Activated T-cell treated with anti-CD3 and anti-CD28 coated beads, Interleukin-2, amount 50 U/mL, for 72 hours (primary cell): ENCODE measurements at places on chromosomes 3 and 15. TPM values are rescaled to one million over a fixed set of nuclear protein-coding genes. Genes with fewer than 3 reads are reported as not detected.
A peak's percentile ranks its signal among the peaks of the same experiment; 100 is the strongest.

GRCh38 chr15:49168016-49168415, 2.0 kb upstream of the GALK2 start:
- DNase-seq = no peak

DNA sequence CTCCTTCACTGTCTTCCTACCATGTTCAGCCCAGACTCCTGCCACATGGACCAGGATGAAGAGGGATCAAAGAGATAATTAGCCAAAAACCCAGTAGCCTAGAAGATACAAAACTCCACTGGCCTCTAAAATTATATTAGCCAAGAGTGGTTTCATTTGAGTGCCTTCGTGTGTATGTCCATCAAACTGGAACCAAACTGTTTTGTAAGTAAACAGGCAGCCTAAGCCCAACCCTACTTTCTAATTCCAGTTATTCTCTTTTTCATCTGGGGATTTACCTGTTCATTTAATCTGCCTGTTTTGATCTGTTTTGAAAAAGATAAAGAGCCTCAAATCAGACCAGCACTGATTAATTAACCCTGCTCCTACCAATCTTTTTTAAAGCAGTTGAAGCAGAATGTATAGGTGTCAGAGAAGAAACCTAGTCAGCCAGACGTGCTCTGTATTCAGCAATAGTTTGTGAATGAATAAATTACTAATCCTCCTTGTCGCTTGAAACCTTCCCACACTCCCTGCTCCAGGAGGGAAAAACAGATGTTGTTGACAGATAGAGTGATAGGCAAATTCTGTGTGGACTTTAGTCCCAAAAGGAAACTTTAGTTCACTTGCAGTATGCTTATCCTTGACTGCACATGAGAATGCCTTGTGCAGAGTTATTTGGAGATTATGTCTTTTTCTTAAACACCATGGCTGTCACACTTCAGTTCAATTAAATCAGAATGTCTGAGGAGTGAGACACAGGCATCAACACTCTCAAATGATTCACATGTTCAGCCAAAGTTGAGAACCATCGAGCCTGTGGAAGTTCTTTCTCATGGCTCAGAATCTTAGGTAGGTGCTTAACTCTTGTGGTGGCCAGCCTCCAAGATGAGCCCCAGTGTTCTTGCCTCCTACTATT, 55.5 kb upstream of the ZBED2 start:
- no peak for DNase-seq

DNA sequence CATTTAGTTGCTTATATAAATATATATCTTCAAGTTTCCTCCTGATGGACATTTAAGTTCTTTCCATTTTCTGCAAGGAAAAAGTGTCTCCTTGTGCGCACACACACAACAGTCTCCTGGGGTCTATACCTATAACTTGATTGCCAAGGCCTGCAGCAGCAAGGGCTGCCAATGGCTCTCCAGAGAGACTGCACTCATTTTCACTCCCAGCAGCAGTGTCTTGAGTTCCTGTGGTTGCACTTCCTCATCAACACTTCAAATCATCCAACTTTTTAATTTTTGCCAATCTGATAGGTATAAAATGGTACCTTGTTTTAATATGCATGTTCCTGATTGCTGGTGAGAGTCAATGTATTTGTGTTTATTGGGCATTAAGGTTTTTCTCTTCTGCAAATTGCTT, 23.1 kb downstream of the TNFAIP8L3 start:
- no peak for DNase-seq

- peak; percentile 7 for DNase-seq
Observed at GRCh38 chr15:47812470-47812999, 95.2 kb downstream of the SEMA6D start.

DNA sequence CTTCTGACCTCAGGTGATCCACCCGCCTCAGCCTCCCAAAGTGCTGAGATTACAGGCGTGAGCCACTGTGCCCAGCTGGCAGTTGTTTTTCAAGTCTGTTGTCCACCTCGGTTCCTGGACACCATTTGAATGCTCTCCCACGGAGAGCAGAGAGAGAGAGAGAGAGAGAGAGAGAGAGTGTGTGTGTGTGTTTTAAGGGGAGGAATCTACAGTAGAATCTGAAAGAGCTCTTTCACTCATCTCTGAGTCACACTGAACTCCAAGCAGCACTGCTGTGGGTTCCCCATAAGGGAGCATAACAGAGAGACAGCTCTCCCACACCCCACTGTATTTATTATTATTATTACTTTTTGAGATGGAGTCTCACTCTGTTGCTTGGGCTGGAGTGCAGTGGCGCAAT, 156.6 kb downstream of the RPLP1 start:
- no peak for DNase-seq

- no peak for DNase-seq
Observed at GRCh38 chr15:78830514-78831228, 19.4 kb upstream of the ADAMTS7 start.

DNA sequence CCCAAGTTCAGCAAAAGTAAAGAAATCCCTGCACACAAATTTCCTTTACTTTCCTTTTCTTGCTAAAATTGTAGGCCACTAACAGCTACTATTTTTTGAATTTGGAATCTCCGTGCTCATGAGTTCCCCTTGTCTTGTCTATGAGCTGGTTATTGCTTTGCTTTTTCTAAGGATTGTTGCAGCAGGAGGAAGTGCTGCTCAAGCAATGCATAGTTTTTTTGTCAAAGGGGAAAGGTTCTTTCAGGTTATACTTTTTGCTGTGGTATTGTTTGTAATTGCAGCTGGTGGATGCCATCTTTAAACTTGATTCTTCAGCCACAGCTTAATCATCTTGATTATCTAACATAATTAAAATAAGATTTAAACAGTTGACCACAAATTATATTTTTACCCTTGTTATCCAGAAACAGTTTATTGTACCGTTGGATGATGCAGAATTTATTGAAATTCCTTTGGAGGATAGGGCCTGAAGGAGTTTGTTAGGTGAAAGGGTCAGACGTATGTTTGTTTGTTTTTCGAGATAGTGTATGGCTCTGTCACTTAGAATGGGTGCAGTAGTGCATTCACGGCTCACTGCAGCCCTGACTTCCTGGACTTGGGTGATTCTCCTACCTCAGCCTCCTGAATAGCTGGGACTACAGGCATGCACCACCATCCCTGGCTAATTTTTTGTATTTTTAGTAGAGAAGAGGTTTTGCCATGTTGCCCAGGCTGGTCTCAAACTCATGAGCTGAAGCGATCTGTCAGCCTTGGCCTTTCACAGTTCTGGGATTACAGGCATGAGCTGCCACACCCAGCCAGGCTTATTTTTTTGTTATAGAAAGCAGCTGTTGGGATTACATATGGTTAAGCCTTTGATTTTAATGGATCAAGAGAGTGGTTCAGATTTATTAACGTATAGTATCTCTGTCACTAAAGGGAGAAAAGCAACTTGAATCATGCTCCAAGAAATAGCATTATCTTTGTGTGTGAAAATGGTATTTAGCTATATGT, 11.7 kb downstream of the MGA start:
- no peak for DNase-seq

- no peak for DNase-seq
Observed at GRCh38 chr3:189664311-189664710, 33.1 kb downstream of the TP63 start.

DNA sequence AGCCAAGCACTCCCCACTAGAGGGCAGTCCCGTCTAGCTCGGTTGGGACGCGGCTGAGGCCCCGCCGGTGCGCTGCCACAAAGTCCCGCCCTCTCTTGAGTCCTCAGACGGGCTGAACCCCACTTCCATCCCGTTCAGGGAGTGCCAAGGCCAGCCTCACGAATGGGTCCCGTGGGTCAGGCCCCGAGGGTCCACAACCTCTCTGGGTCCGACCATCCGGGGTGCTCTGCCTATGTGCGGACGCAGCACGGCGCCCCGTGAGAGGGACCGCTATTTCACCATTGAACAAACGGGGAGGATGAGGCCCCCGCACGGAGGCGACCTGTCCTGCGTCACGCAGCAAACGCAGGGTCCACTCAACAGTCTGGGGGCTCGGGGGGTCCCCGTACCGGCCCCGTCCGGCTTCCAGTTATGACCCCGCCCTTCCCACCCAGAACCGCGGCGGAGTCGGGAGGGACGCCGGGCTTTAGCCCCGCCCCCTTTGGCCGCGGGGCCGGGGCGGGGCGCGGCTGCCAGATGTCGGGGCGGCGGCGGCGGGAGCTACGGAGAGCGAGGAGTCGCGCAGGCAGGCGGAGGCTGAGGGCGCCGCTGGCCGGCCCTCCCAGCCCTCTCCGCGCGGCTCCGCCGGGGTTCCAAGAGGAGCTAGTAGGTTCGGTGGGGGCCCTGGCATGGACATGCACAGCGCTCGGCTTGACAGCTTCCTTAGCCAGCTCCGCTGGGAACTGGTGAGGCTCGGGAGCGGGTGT, at the start of gene INKA1:
INKA1 (plus strand) TSS at position 543 of the 746 bp plus-strand sequence; CDS start at position 675, 132 bp downstream.
- DNase-seq = peak; percentile 92

GRCh38 chr3:29285471-29286071, 4.7 kb downstream of the RBMS3 start:
- DNase-seq = no peak

- DNase-seq = no peak
Observed at GRCh38 chr3:74273091-74273490, 341.4 kb downstream of the CNTN3 start.

- peak; percentile 39 for DNase-seq
Observed at GRCh38 chr3:114299421-114299820, 5.6 kb downstream of the TIGIT start.

DNA sequence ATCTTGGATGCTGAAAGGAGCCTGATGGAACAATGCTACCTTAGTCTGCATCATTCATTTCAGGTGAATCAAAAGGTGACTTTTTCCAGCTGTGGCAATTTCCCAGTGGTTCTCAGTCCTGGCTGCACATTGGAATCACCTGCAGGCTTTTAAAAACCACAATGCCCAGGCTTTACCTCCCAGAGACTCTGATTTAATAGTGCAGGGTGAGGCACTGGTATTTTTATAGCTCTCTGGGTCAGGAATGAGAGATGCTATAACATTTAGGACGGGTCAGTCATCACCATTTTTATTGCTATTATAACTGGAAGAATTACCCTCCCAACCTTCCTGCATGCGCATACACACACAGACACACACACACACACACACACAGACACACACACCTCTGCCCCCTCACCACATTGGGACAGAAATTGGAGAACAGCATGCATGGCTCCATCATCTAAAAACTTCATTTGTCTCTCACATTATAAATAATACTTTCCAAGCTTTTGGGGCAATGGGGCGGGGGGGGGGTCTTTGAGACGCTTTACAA, 41.1 kb downstream of the LARP6 start:
- no peak for DNase-seq

DNA sequence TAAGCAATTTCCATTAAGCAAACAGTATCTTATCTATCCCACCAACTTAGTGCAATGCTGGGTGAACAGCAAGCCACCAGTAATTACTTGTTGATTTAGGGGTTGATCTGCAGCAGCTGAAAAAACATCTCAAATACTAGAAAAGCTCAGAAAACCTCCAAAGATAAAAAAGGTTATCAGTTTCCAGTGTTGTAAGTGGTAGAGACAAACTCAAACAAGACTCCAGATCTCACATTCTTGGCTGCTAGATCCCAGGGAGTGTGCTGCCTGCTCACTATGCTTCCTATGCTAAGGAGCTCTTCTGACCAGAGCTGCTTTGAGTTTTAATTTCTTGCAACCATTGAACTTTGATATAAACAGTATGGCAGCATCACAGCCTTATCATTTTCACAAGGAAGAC, 11.3 kb downstream of the B3GALNT1 start:
- DNase-seq = no peak

DNA sequence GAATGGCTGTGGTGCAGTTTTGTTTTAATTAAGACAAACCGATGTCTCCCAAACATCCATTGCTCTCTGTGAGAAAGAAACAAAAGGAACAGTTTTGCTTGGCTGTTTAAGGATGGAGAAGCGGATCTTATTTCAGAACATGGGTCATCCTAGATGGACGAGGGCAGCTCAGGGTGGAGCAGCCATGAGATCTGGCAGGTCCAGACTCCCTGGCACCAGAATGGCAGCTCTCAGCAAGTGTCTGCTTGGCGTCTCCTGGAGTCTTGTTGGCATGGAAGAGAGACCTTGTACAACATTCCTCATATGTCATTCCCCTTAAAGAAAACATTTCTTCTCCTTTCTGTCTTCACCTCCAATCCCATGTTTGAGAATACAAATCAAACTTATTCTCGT, 93.8 kb downstream of the ADAMTSL3 start:
- DNase-seq = no peak

DNA sequence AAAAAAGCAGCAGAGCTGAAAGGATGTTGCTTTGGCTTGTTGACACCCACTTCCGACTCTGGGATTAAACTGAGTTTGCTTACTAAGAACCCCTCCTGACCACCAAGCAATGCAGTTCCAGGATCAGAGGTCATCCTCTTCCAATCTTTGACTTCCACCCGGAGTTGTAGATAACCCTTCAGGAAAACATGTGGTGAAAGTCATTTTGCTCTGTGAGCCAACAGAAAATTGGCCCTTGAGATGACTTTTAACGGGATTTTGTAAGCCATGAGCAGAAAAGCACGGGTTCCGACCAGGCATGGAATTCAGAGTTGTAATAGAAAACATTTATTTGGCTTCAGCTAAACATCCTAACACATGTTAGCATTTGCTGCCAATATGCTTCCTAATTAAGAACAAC, 171.6 kb upstream of the NR2F2 start:
- DNase-seq = no peak

- DNase-seq = no peak
Observed at GRCh38 chr15:101348015-101348414, 53.0 kb upstream of the SNRPA1 start.

- DNase-seq = no peak
Observed at GRCh38 chr3:178771511-178771910, 235.3 kb downstream of the KCNMB2 start.

DNA sequence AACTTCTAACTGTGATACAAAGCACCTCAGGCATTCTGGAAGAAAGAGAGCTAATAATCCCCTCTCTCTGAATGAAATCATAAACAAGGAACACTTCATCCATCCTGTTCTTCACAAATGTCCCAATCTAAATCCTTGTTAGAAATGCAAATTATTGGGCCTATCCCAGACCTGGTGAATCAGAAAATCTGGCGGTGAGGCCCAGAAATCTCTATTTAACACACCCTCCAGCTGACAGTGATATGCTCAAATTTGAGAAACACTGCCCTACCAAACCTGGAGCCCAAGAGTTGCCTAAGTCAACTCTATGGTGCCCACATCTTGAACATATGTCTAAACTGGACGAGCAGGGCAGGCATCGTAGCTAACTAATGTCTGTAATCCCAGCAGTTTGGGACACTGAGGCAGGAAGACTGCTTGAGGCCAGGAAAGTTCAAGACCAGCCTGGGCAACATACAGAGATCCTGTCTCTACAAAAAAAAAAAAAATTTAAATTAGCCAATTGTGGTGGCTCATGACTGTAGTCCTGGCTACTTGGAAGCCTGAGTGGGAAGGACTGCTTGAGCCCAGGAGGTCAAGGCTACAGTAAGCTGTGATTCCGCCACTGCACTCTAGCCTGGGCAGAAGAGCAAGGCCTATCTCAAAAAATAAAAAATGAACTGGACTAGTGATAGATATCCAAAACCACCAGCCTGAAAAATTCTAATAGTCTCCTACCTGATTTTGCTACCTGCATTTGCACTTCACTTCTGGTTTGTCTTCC, 23.1 kb downstream of the SCAP start:
- DNase-seq = no peak

CDCP1 gene
- 2.8 TPM for total RNA-seq

PTH1R gene
- total RNA-seq = not detected

GP9 gene
- total RNA-seq = not detected

ZNF80 gene
- 1.4 TPM for total RNA-seq

MEIS2 gene
- not detected for total RNA-seq
